ENCODE measurements at places on chromosomes 2 and 18.

DNA sequence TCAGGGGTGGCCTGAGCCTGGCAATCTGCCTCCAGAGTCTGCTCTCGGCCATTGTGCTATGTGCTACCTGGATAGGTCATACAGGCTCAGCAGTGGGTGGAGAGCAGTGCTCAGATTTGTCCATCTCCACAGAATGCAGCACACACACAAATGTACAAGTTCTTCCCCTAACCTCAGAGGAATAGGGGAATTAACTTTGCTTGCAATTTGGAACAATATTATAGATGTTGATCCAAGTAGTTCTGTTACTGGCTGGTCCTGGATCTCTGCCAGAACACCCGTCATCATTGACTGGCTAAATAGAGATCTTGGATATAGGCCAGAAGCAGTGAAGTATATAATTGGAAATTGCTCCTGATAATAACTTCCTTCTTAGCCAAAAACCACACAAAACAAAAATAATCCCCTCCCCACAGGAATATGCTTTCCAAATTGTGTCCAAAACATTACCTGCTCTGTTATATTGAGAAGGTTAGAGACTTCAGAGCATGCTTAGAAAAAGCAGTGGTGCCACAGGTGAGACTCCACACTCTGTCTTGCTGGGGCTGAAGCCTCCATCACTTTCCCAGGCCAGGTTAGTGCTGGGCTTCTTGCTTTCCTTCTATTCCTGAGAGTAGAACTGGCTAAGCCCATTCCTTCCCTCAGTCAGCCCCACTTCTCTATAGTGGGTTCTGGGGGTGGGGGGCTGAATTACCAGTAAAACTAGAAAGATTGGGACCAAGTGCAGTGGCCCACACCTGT, 38.8 kb downstream of the NCAPH start:
- DNase-seq, result no peak

GRCh38 chr2:164515030-164515429, 106.3 kb downstream of the GRB14 start:
- DNase-seq, result no peak

- no peak for DNase-seq
Measured at GRCh38 chr18:46007165-46007564, 40.0 kb upstream of the EPG5 start.

DNA sequence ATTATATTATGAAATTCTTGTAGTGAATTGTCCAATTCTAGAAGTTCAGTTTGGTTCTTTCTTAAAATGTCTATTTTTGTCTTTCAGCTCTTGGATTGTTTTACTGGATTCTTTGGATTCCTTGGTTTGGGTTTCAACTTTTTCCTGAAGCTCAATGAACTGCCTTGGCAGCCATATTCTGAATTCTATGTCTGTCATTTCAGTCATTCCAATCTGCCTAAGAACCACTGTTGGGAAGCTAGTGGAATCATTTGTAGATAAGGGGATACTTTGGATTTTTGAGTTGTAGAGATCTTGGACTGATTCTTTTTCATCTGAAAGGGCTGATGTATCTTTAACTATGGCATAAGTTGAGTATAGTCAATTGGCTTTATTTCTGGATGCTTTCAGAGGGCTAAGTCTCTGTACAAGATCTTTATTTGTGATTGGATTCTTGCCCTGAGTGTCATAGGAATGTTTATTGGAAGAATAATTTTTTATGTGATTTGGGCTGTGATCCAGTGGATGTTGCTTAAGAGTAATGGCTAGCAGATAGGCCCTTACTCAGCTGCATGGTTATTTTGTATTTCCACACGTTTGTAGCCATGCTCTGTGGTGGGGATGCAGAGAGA, 42.3 kb downstream of the SERPINB7 start:
- DNase-seq, result no peak

DNA sequence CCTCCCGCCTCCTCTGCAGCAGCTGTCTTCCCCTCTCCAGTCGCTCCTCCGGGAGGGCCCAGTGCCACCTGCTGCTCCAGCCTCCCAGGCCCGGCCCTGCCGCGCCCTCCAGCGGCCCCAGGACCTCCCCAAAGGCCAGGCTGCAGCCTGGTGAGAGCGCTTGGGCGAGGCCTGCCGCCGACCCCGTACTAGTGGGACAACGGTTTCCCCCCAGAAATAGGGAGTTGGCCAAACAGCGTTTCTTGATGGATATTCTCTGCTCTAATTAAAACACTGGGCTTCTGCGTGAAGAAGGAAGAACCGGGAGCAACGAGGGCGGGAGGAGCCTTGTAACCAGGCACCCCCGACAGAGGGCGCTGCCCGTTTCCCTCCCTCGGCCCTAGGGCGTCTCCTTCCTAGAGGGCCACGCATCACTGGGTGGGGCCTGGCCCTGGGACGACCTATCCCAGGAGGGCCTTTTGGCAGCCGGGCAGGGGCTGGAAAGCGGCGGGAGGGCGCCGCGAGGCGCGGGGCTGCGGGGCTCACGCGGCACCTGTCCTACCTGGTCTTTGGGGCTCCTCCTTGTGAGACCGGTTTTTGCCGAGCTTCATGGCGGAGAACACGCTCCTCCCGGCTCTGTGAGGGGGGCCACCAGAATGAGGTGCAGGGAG, 25.4 kb upstream of the OTOF start:
- peak; percentile 63 for DNase-seq

DNA sequence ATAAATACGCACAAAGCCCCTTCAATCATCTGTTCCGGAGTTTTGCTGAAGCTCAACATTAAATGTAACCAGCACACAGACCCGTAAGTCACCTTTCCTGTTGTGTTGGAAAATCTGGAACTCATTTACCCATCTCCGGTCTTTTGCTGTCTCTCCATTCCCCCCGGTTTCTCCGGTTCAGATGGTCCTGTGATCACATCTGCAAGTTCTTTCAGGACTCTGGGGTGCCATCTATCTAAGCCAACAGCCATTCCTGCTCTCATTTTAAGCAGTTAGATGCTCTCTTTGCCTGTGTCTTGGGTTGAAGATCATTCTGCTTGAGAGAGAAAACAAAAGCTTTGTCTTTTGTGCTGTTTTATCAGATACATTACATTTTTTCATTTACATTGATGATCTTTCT, 91.7 kb upstream of the TGIF1 start:
- DNase-seq, result no peak

- DNase-seq, result no peak
Measured at GRCh38 chr2:236728916-236729670, 159.5 kb downstream of the ACKR3 start.

- DNase-seq, result no peak
Measured at GRCh38 chr2:64608867-64609226, 44.9 kb downstream of the SERTAD2 start.

DNA sequence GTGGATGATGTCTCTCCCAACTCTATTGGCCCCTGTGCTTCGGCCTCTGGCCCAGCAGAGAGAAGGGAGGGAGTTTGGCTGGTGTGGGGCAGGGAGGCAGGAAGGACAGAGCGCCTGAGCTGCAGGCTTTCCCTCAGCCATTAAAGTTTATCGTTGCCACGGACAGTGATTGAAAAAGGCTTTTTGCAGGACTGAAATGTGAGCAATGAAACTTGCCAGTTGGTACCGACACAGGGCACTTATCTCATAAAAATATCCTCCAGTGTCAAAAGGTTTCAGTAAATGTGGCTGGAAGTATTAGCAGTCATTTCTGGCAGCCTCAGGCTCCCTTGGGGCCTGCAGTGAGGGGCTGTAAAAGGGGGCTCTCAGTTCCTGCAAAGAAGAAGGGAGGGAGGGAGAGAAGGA, 169.2 kb downstream of the GLI2 start:
- no peak for DNase-seq

All from CD4-positive, alpha-beta T cell treated with Interleukin-4 for 4 hours (primary cell).